Bone marrow (tissue), 2 donors: ENCODE measurements at places on chromosomes 6 and 20.

DNA sequence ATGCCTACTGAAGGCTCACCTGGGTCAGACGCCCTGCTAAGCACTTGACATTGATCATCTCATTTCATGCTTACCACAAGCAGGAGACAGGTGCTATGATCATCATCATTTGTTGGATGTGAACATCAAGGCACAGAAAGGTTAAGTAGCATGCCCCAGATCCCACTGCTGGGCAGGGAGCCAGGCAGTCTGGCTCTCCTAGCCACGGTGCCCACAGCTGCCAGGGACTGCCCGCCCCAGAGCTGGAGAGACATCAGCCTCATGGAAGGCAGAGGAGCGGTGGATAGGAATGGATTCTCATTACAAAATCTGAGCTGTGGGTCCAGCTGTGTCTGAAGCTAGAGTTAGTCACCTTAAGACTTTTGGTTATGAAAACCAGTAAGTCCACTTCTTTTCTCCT lies 3.6 kb downstream of the SULF2 start:
- DNase-seq, result no peak

DNA sequence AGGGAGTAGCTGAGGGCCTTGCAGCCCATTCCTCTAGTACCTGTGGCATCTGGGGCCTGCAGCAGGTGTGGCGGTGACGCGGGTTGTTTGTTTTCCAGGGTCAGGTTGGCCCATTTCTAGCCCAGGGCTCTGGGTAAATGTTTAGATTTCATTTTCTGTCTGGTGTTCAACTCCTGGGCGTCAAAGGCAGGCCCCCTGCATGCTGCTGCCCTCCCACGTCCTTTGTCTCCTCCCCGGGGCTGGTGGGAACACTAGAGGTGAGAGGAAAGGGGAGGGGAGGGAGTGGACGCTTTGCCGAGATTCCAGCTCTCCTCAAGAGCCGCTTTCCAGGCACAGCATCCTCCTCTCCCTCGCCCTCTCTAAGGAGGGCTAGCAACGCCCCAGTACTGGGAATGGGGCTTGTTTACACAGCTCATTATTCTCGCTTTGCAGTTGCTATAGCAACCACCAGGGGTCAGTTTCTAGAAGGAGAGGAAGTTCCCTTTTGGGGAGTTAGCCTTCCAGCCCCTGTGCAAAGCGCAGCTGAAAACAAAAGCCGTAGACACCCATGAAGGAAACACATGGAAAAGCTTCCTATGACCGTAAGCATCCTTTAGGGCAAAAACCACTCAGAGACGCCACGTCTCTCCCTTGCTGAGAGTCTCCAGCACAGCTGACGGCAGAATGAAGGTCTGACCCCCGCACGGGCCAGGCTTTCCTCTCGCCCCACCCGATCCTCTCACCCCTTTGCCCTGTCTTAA lies 170.6 kb downstream of the LY86 start:
- DNase-seq, result peak; percentile 31

- DNase-seq, result no peak
Observed at GRCh38 chr6:112571488-112572270, 224.5 kb downstream of the RFPL4B start.

GRCh38 chr6:139996253-139996834 lies 621.9 kb upstream of the CITED2 start:
- no peak for DNase-seq

DNA sequence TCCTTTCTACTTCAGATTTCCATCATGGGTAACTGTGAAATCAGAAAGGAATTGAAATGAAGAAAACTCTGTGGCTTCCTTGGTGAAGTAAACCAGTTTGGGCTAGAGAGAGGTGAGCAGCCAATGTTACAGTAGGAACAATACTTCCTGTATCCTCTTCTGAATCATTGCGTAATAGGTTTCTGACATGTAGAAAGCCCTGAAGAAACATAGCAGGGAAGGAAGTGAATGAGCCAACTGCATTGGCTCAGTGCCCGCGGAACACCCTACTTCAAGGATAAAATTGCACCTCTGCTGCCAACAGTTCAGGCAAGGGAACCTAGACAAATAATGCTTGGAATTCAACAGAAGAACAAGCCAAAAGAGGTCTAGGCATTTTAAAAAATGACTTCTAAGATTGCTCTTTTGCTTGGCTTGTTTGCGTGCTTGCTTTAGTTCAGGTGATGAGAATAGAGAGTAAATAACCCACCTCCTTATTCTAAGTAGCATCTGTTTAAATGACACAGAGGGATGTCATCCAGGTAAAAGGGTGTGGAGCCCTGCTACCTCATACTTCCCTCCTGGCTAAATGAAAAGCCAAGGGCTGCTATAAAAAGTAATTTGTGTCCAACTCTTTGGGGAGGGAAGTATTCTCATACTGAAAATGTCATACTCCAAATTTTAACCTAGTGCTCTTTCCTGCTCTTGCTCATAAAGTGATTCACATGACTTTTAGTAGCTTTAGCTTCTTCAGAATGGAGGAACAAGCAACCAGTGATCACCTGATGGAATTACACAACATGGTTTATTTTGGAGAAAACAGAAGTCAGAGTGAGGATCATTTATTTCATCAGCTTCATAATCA lies 30.0 kb upstream of the AKIRIN2 start:
- peak; percentile 53 for DNase-seq

DNA sequence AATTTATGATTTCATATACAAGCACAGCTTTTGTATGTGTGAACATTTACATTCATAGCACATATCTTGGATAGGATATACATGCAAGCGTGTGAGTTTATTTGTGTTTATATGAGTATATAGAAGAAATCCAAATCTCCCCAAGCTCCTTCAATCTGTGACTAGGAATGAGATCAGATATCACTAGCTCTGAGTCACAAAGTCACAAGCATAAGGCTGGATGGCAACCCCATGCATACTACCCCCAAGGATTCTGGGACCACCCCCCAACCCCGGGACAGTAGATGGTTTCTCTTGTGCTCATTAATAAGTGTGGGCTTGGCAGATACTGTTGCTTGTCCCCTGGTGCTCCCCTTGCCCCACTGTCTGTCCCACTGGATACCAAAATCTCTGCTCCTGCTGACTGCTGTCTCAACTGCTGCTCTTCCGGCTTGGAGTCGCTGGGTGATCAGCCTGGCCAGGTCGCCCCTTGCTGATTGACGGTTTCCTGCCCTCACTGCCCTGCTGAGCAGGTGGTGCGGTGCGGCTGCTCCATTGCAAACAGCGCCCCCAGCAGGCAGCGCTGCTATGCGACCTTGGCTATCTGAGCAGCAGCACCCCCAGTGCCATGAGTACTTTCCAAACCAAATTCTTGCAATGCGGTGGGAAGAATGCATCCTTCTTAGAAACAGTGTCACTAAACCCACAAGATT lies 279.4 kb downstream of the CD83 start:
- DNase-seq, result no peak

DNA sequence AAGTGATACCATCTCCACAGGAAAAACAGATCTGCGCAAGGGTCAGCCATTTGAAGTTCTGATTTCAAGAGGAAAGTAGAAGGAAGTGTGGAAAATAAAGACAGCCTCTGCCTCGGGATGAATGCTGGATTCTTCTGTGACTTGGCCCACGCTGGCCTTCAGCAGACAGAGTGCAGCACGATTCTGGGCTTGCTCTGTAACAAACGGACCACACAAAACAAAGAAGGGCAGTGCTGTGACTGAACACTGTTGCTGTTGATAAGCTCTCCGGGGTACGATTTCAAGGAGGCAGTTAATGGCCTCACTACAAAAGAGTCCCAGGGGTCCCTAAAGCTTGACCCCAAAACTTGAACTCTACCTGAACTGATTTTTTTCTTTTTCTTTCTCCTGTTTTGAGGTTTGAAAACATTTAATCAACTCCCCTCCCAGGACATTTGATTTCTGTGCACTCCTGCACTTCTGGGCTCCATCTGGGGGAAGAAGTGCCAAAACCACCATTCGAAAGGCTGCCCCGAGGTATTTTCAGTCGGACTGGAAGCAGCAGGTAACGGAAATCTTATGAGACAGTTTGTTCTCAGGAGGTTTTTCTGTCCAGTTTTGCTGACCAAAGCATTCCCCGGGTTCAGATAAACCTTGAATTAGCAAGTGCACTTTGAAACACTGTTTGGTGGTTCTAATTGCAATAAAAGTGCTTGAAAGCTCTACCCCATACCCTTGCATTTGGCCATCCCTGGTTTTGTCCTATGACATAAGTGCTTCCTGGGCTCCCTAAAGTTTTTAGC lies 189.6 kb downstream of the MYLK4 start:
- DNase-seq, result no peak

GRCh38 chr20:43383026-43383795 lies 74.5 kb upstream of the SRSF6 start:
- no peak for DNase-seq

DNA sequence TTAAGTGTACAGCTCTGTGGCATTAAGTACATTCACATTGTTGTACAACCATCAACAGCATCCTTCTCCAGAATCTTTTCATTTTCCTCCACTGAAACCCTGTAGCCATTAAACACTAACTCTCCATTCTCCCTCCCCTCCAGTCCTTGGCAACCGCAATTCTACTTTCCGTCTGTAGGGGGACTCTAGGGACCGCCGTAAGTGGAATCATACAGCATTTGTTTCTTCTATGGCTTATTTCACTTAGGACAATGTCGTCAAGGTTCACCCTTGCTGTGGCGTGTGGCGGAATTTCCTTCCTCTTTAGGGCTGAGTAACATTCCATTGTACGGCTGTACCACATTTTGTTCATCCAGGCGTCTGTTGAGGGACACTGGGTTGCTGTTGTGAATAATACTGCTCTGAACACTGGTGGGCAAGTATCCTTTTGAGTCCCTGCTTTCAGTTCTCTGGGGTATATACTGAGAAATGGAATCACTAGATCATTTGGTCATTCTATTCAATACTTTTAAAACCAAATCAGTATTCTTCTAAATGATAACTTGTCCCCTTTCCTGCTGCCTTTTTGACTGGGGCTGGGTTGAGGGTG lies 50.7 kb downstream of the PPP1R3G start:
- no peak for DNase-seq

DNA sequence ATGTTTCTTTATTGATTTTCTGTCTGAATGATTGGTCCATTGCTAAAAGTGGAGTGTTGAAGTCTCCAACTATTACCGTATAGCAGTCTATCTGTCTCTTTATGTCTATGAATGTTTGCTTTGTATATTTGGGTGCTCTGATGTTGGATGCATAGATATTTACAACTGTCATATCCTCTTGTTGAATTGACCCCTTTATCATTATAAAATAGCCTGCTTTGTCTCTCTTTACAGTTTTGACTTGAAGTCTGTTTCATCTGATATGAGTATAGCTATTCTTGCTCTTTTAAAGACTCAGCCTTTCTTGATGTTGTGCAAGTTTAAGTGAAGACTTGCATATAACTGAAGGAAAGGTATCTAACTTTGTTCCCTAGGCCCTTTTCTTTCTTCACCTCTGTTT lies 173.8 kb upstream of the RAB32 start:
- no peak for DNase-seq

- DNase-seq, result no peak
Observed at GRCh38 chr6:121008553-121008952, 325.7 kb downstream of the TBC1D32 start.

DNA sequence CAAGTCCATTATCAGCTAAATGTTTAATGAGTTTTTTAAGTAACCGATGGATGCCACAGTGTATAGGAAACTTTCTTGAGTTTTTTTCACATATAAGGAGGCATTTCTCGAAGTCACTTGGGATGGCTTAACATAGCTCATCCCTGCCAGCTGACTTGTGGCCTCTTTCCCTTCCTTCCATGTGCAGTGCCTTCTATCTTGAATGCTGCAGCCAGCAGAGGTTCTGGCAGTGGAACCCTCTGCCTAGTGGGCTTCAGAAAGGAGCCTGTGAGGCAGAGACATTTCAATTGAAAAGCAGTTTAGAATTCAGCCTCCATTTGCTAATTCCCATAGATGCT lies 51.9 kb downstream of the AKAP12 start:
- DNase-seq, result no peak

DNA sequence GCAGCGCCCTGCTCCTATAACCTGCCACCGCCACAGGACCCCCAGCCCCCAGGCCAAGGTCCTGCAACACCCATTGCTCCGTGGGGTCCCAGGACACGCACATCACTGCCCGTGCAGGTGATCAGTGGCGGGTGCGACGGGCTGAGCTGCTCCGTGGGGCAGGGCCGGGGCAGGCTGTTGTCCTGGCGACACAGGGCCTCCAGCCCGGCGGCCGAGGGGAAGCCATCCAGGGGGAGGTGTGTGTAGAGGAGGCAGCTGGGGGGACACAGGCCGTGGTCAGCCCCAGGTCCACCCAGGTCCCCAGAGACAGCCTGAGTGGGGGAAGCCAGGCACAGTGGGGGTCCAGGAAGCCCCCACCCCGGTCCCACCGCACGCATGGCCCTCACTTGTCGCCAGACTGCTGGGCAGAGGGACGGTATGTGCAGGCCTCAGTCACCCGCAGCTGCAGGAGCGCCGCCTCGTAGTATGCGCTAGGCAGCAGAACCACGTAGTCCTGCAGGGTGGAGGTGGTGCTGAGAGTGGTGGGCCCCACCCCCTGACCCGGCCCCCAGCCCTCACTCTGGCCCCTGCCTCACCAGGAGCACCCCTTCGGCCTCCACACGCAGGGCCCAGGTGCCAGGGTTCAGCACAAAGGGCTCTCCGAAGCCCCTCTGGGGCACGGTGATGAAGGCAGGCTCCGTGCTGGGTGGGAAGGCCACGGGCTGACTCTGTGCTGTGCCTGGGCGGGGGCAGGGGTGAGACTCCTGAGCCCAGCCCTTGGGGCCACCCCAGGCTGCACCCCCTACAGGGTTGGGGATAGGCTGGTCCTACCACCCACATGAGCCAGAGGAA lies 30.4 kb downstream of the ADRM1 start:
- no peak for DNase-seq

- DNase-seq, result peak; percentile 43
Observed at GRCh38 chr6:31086788-31087440, 25.5 kb downstream of the C6orf15 start.

DNA sequence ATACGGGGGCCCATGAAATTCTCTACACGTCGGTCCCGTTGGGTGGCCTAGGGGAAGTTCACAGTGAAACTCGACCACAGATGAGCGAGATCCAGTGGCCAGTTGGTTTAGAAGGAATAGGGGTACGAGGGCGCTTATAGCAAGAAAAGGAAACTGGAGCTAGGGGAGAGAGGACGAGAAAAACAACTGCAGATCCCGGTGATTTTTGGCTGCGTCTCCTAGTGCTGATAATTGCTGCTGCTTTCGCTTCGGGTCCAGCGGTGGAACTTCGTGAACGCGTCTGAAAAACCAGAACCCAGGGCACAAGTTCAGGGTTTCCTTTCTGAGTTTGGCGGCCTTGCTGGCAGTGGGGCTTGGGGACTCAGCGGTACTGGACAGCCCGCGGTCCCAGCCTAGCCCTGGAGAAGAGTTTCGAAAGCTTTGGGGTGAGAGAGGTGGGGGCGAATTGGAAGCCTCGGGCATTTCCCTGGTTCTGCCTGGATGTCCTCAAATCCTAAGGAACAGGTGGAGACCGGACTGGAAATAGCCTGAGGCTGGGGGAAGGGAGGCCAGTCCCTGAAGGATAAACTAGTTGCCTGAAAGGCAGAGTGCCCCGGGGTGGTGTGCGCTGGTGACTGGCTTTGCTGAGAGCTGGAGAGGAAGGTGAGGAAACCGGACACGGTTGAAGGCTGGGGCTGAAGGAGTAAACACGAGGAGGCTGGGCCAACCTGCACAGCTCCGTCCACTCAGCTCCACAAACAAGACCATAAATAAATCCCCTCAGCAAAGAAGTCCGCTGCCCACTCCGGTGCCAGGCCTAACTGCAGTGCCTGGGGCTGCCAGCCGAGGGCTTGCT lies 793 bp downstream of the GMPR start:
- peak; percentile 36 for DNase-seq
